ENCODE measurements at places on chromosomes 3 and 15.

- DNase-seq: no peak
These were observed 264.5 kb upstream of the TBL1XR1 start for GRCh38 chr3:177461765-177462164.

GRCh38 chr3:119795849-119796248 is 13.9 kb downstream of the NR1I2 start:
- no peak for DNase-seq

- no peak for DNase-seq
These were observed 27.6 kb downstream of the CHRNA7 start for GRCh38 chr15:32057876-32058425.

- DNase-seq: peak; percentile 24
These were observed 56.4 kb upstream of the ARRDC4 start for GRCh38 chr15:97903971-97904572.

- no peak for DNase-seq
These were observed 443.4 kb upstream of the CDIN1 start for GRCh38 chr15:36136049-36136448.

- DNase-seq: no peak
These were observed 143.3 kb upstream of the SLCO3A1 start for GRCh38 chr15:91710080-91710698.

DNA sequence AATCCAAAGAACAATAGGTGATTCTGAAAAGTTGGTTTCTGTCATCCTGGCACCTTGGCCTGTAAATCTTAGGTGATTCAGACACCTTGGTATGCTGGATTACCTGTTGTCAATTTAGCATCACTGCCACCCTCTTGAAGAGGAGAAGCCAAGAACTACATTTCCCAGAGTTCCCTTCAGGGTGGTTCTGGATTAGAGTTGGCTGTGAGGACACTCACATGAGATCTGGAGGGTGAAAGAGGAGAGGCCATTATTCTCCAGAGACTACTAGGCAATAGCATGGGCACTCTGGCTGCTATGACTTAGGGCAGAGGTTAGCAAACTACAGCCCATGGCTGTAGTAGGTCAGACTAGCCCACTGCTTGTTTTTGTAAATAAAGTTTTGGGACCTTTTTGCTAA is 41.7 kb upstream of the CORO2B start:
- no peak for DNase-seq

GRCh38 chr3:101862416-101863165 is 13.3 kb downstream of the NFKBIZ start:
- no peak for DNase-seq

DNA sequence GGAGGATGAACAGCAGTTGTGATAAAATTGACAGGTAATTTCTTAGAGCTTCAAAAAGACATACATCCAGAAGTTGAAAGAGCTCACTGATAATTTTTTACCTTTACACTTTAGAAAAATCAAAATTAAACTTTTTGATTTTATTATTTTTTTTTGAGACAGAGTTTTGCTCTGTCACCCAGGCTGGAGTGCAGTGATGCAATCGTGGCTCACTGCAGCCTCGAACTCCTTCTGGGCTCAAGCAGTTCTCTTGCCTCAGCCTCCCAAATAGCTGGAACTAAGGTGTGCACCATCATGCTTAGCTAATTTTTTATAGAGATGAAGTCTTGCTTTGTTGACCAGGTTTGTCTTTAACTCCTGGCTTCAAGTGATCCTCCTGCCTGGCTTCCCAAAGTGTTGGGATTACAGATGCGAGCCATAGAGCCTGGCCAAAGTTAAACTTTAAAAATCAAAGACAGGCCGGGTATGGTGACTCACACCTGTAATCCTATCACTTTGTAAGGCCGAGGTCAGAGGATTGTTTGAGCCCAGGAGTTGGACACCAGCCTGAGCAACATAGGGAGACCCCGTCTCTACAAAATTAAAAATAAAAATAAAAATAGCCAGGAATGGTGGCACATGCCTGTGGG is 21.7 kb downstream of the PLA2G4F start:
- no peak for DNase-seq

GRCh38 chr3:45992821-45993221 is 2.8 kb downstream of the FYCO1 start:
- no peak for DNase-seq

GRCh38 chr3:86969500-86970189 is 21.3 kb downstream of the VGLL3 start:
- DNase-seq: no peak

DNA sequence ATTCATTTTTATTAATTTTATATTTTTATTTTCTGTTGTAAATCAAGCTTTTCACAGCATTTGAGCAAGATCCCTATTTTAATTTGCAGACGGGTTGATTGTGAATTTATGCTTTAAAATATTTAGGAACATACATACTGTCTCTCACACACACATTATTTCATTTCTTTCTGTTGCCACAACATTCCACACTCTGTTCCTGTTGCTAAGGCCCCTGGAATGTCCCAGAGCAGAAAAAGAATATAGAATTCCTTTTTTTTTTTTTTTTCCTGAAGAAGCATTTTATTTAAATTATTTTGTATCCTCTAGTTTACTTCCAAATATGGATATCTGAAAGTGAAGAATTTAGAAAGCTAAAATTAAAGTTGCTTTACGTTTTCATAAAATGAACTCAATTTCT is 36.8 kb upstream of the SCAANT1 start:
- no peak for DNase-seq

GRCh38 chr3:189842681-189843602 is 211.8 kb downstream of the TP63 start:
- no peak for DNase-seq

GRCh38 chr3:120642368-120642948 is 39.6 kb downstream of the HGD start:
- DNase-seq: no peak

GRCh38 chr3:108588601-108589000 is 637 bp downstream of the CIP2A start:
- no peak for DNase-seq

DNA sequence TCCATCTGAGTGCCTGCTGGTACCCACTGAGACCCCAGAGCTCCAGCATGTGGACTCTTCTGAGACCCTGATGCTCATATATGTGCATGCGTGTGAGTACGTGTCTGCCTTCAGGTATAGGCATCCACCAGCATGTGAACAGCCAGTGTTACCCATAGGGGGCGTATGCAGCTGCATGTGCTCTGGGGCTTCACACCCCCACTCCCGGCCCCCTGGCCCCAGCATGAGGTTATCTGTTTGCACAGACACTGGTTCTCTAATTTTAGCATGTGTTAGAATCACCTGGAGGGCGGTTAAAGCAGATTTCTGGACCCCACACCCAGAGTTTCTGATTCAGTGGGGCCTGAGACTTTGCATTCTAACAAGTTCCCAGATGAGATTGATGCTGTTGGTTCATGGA is 824 bp upstream of the CILP start:
- no peak for DNase-seq

DNA sequence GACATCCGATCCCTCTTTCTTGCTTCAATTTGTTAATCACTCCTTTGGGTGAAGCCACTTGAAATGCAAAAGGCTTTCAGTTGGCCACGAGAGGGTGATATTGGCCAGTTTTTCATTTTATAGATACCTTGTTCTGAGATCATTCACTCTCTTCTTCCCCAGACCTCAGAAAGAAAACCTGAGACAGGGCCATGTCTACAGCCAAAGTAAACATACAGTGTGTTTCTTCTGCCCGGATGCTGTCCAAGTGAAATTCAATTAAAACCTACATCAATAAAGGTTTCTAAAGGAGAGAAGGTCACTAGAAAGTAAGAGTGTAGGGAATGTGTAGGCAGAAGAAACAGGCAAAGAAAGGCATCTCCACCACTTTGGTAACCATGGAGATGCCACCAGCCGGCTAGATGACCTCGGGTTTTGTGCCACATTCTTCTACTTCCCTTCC is 39.5 kb upstream of the FMN1 start:
- no peak for DNase-seq

- no peak for DNase-seq
These were observed 12.2 kb upstream of the NCKIPSD start for GRCh38 chr3:48697952-48698351.

- DNase-seq: no peak
These were observed 442.0 kb downstream of the LPP start for GRCh38 chr3:188595890-188596376.

- no peak for DNase-seq
These were observed 24.6 kb upstream of the IL20RB start for GRCh38 chr3:136932978-136933772.

GRCh38 chr3:197345390-197345789 is 47.0 kb upstream of the DLG1 start:
- DNase-seq: no peak

DNA sequence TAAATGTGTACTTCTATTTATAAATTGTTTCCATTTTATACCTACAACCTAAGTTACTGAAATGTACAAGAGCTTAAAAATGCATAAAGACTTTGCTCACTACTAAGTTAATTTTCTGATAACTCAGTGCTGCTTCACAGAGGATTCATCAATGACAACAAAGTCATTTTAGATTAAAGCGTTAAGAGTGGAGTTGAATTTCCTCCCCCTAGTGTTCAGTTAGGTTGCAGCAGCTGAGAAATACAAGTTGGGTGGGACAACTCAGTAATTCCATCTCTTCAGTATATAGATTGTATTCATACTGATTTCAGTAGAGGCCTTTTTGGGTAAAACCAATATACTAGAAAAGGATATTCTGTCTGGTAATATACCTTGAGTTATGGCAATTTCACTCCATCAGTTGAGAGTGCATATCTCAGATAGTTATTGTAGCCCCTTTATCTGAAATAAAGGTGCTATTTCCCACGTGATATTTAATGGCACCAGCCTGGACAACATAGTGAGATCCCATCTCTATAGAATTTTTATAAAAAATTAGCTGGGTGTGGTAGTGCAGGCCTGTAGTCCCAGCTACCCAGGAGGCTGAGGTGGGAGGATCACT is 6.9 kb upstream of the RPL35A start:
- DNase-seq: no peak

- no peak for DNase-seq
These were observed 11.1 kb downstream of the FAH start for GRCh38 chr15:80163897-80164296.

DNA sequence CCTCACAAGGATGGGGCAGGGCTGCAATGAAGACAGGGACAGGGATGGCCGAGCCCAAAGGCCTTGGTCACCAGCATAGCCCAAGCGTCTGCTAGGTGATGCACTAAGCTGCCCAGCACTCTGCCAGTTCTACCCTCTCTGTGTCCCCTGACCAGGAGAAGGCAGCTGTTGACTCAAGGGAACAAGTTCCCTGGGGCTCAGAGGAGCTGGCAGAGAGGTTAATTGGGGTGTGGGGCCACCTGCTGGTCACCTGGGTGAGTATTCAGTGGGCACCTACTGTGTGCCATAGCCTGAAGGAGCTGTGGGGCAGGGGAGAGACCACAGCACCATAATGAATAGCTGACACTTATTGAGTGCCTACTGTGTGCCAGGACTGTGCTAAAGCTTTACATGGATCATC is 22.0 kb upstream of the DOCK3 start:
- DNase-seq: no peak

DNA sequence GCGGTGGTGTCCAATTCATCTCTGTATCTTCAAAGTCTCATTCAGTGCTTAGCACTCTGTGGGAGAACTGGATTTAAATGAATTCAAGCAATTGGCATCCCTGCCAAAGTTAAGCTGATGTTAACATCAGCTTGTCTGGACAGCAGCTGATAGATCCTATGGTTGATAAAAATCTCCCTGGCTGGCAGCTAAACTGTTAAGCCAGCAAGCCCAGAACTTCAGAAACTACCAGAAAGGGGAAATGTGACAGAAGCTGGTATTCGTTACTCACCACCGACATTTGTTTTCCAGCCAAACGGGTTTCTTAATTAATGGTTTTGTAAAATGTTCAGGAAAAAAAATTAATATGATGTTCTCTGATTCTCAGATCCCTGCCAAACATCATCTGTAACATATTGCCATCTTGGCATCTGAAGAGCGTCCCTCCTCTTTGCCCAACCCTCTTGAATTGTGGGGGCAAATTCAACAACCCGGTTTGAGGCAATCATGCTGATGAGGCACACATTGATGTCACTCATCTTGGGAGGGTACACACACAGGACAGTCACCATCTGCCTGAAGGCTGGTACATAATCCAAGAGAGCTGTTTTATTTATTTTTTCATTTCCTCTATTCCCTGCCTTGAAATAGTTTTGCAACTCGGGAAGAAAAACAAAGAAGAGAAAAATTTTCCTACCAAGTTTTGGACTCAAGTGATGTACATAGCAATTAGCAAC is 76.3 kb upstream of the ABHD17C start:
- no peak for DNase-seq

DNA sequence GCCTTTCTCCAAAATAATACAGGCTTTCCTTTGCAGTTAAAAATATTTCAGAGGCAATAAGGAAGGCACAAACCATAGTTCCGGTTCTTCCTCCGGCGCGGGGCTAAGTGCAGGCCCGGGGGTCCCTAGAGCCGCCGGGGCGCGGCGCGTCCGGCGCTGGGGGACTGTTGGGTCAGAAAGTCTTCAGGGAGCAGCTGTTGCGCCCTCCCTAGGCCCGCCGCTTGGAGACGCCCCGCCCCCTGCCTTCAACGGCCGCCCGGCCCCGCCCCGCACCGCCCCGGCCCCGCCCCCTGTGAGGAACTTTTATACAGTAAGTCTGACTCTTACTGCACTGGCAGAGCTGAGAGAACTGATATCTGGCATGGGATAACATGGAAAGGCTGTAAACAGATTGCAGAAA is 283.1 kb upstream of the ARL6 start:
- no peak for DNase-seq

DNA sequence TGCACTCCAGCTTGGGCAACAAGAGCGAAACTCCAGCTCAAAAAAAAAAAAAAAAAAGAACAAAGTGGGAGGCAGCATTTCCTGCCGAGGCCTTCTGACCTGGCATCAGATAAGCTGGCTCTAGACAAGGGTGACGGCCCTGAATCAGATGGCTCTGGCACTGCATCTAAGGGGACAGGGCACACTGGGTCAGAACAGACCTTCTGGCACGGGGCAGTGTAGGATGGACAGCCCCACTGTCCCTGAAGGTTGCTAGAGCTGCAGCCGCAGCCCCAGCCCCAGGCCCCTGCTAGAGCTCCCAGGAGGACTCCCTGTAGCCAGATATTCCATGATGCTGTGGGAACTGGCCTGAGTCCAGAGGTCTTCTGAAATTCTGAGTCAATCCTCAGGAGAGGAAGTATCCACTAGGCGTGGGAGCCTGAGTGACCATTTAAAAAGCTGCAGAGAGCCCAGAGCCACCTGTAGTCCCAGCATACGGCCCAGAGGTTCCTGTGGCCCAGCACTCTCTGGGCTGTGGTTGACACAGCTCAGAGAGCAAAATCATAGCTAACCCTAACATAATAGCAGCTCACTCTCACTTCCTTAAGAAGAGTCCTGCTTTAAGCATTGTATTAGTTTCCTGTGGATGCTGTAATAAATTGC is 69.2 kb upstream of the MFGE8 start:
- DNase-seq: no peak

- no peak for DNase-seq
These were observed 48.0 kb upstream of the FBN1 start for GRCh38 chr15:48693484-48693883.

DNA sequence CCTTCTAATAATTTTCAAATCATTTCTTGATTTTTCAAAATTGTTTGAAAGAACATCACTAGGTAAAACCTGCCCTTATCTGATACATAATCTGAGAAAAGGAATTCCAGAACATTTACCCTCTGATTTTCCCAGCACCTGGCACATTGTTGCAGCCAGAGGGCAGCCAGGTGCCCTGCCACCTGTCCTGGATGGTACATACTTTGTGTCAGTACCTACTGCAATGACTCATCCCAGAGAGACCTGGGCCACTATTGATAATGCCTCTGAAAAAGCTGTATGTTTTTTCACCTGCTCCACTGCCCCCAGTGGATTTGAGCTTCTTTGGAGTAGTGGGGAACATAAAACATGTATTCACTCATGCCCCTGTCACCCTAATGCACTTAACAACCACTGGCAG is 648.9 kb upstream of the GBE1 start:
- no peak for DNase-seq

Measured in NCI-H1417 treated with DMSO at 0.1 percent for 48 hours (cell line).